ENCODE measurements at places on chromosomes 2 and 18.

DNA sequence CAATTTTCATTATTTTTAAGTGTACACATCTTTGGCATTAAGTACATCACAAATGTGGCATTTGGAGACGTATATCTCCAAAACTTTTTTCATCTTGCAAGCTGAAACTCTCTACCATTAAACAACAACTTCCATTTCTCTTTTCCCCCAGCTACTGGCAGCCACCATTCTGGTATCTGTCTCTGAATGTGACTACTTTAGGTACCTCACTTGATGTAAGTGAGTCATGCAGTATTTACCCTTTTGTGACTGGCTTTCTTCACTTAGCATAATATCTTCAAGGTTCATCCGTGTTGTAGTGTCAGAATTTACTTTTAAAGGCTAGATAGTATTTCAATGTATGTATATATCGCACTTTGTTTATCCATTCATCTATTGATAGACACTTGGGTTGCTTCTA lies 17.0 kb downstream of the BABAM2 start:
- no peak for DNase-seq

GRCh38 chr2:230772156-230772555 lies 59.5 kb downstream of the CAB39 start:
- DNase-seq = no peak

GRCh38 chr2:144349674-144350073 lies 170.2 kb downstream of the ZEB2 start:
- DNase-seq = no peak

- DNase-seq = no peak
Measured at GRCh38 chr2:8312861-8313830, 368.7 kb upstream of the ID2 start.

GRCh38 chr18:36543991-36544725 lies 246.6 kb downstream of the FHOD3 start:
- DNase-seq = no peak

DNA sequence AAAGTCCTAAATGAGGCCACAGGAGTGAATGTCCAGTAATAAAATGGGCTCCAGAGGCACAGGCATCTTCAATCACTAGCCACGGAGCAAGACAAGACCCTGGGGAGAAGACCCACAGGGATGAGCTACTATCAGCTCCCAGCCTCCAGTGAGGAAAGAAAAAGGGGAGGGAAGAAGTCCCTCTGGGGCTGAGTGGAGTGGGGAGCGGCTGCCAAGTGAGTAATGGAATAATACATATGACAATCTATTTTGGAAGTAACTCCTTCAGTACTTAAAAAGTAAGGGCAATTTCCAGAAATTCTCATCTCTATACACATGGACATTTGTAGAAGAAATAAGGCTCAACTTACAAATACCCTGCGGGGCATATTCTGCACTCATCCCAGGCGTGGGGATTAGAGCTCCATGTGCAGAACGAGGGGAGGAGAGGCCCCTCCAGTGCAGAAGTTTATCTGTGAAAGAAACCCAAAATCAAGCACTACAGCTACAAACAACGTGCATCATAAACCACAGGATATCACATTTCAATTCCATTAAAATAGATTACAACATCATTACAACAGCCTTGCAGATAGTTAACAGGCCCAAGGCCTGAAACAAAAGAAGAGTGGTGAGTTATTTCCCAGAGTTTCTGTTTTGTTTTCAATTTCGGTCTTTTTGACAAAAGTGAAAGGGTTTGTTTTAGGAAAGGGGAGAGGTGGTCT lies 84.9 kb downstream of the BCL11A start:
- DNase-seq = no peak

GRCh38 chr18:55448420-55448819 lies 139.6 kb downstream of the TCF4 start:
- no peak for DNase-seq

DNA sequence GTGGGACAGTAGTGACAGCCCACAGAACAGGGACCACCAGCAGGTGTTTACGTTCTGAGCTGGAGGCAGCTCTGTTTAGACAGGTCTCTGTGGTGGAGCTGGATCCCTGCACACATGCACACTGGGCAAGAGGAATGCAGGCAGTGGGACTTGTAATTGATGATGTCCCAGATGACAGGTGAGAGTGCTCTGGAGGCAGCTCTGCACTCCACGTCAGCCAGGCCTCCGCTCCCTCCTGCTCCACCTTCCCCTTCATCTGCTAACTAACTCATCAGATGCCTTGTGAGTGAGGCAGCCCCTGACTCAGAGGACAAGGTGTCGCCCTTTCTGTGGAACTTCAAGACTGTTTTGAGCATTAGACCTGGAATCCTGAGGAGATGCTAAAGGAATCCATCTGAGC lies 53.2 kb downstream of the SH3YL1 start:
- DNase-seq = no peak

- DNase-seq = no peak
Measured at GRCh38 chr18:12598181-12598930, 59.6 kb downstream of the SPIRE1 start.

DNA sequence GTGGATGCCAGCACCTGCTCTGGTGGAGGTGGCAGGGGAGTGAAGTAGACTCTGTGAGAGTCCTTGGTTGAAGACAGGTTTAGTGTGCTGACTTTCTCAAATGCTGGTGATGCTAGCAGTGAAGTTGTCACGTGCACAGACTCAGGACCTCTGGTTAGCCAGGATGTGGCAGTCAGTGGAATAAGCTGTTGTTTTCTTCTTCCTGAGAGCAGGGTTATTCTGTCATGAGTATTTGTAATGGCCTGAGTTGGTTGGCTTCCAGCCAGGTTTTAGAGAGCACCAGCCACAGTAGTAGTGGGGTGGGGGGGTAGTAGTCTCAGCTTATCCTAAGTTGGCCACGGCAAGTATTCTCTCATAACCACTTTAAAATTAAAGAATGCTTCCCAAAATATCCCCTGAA lies 238.5 kb upstream of the FBXO11 start:
- DNase-seq = no peak

DNA sequence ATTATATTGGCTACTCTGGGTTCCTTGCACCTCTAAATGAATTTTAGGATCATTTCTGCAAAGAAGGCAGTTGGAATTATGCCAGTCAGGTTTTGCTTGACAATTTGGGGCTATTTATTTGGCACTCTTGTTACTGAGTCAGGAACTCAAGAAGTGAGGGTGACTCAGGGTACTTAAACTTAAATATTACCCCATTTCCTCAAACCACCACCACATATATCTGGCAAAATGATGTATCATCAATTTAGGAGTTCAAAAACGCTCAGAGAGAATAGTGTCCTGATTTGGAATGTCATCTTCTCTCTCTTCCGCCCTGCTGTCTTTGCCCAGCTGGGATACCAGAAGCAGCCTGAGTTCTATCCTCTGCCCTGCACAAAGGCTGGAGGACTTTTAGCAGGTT lies 2.4 kb upstream of the THNSL2 start:
- no peak for DNase-seq

DNA sequence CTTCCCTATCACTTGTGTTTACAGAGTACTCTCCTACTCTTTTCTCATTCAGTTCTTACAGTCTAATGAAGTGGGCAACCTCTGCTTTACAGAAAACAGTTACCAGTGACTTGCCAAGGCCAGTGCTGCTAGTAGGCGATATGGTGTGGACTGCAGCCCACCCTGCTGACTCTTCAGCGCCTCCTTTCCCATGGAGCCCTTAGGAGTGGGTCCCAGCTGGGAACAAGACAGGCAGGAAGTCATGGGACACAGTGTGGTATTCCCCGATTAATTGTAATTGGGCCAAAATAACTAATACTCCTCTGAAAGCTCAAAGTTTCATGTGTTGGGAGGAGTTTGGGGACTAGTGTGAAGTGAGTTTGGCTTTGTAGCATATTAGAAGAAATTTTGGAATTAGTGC lies 120.1 kb upstream of the EML6 start:
- DNase-seq = no peak

- no peak for DNase-seq
Measured at GRCh38 chr2:206823178-206823577, 57.8 kb downstream of the FASTKD2 start.

DNA sequence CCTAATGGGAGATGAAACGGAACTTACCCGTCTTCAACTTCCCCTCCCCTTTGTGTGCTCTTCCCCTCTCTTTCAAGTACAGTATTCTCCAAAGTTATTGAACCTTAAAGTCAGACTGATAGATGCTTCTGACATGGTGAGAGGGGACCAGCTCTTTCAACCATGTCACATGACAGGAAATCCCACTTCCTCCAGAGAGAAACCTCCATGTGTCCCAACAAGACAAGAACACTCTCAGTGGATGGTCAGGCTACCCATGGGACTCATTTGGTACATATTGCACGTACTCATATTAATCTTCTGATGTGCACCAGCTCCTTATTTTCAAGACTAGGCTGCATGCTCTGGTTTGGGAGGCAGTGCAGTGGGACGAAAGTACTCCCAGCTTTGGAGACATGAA lies 44.6 kb upstream of the REG3G start:
- DNase-seq = no peak

- DNase-seq = no peak
Measured at GRCh38 chr2:225494100-225494459, 94.6 kb downstream of the NYAP2 start.

- no peak for DNase-seq
Measured at GRCh38 chr2:239780236-239780994, 244.7 kb downstream of the NDUFA10 start.

DNA sequence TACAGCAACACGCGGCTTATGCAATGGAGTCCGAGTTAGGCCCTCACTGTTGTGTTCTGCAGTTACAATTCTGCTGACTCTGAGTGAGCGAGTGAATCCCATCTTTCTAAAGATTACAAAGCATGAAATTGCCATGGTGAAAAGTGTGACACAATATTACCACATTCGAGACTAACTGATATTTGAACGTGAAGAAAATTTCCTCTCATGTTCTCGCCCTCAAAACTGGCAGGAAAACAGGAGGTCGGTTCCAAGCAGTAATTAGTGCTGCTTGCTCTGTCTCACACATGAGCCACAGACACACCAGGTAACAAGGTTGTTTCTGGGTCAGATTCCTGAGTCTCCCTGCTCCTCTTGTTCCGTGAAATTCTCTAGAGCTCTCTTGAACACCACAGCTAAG lies 93.7 kb upstream of the RIOK3 start:
- no peak for DNase-seq

DNA sequence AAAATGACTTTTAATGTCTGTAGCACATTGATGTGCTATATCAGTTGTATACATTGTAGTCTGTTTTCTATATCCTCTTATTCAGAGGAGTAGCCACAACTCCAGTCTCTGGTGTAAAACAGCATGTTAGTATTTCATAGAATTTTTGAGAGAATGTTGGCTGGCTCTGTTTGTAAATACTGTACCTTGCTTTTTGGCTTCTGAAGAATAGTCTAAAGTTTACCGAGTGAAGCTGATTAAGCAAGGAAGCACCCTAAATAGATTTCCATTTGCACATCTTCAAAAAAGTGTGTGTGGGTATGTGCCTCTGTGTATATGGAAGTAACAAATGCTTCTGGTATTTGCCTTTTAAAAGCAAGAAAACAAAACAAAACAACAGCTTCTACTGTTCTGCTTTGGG lies 50.5 kb downstream of the MAP4K4 start:
- no peak for DNase-seq

GRCh38 chr2:160257743-160258491 lies 57.8 kb upstream of the ITGB6 start:
- DNase-seq = no peak

- no peak for DNase-seq
Measured at GRCh38 chr2:134395779-134396178, 141.9 kb downstream of the MGAT5 start.

- no peak for DNase-seq
Measured at GRCh38 chr2:186201371-186201770, 284.7 kb upstream of the ZC3H15 start.

GRCh38 chr2:8019934-8020333 lies 661.9 kb upstream of the ID2 start:
- no peak for DNase-seq

DNA sequence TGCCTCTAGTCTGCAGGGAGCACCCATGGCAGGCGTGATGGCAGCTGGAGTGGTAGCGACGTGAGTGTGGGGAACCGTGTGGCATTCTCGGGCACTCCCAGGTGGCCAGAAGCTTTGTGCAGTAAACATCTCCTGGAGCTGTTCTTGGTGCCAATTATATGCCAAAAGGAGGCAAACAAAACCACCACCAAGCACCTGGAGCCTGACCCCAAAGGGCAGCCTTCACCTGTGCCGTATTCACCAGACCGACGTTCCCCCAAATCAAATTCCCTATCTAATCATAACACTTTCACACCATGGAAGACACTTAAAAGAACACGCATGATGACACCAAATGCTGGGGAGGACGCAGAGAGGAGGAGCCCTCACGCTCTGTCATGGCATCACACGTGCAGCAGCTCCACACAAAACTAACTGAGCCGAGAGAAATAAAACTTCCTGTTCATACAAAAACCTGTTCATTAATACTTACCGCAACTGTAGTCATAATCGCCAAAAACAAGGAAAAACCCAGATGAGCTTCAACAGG lies 123.6 kb downstream of the EIPR1 start:
- no peak for DNase-seq

DNA sequence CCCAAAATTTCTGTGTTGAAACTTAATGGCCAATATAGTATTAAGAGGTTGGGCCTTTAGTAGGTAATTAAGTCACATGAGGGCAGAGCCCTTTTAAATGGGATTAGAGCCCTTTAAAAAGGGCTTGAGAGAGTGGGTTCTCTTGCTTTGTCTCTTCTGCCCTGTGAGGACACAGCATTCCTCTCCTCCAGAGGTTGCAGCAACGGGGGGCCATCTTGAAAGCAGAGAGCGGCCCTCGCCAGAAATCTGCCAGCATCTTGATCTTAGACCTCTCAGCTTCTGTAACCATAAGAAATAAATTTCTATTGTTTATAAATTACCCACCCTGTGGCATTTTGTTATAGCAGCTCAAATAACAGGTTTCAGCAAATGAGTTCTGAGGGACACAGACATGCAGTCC lies 305.0 kb upstream of the LRP1B start:
- no peak for DNase-seq

DNA sequence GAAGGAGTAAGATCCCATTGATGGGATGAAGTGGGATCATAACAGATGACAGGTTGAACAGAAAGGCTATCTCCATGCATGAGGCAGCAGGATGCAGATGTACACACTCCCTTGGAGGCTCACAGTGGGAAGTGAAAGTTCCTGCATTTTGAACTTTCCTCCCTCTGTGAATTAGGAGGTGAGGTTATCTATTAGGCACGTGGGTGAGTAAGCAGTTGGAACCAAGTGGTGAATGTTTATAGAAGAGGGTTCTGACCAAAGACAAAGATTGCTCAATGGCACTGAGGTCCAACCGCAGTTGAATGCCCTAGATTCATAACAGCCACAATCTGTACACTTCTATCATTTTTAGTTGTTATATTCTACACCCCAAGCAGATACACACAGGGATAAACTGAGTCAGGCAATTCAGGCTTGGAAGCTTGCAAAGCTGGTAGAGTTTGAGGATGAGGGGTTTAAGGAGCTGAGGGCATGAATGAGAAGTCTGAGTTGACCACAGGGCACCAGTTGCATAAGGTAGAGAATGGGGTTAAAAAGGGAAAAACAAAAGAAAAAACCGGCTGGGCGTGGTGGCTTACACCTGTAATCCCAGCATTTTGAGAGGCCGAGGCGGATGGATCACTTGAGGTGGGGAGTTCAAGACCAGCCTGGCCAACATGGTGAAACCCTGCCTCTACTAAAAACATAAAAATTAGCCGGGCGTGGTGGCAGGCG lies 7.1 kb upstream of the KCMF1 start:
- no peak for DNase-seq

Measured in activated CD8-positive, alpha-beta memory T cell treated with anti-CD3 and anti-CD28 coated beads, Interleukin-2, amount 50 U/mL, for 4 hours (primary cell).